Umbilical cord (tissue), 2 donors: ENCODE measurements at places on chromosomes 7 and 10. TPM values are rescaled to one million over a fixed set of nuclear protein-coding genes. Genes with fewer than 3 reads are reported as not detected.

GRCh38 chr7:111392294-111392693 lies 170.0 kb downstream of the IMMP2L start:
- no peak for DNase-seq

COBL gene
- 5.3 TPM for total RNA-seq

MSMB gene
- not detected for total RNA-seq

GRCh38 chr7:1163121-1163520 lies 3.1 kb upstream of the ZFAND2A start:
- no peak for DNase-seq

DNA sequence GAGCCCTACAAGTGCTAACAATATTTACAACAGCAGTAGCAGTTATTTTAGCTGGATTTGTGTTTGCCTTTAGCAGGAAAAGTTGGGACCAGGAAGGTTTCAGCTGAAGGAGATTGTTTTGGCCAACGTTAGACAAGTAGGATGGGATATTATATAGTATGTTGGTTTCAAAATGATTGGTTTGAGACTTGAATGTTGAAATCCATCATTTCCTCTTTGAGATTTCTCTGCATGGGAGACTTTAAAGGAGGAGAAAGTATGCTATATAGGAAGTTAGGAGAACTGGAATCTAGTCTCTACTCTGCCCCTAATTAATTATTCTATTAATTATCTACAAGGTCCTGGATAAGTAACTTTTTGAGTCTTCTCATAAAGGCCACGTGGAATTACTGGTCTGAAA lies 263.8 kb downstream of the PTEN start:
- no peak for DNase-seq

- no peak for DNase-seq
These were observed 43.4 kb upstream of the PDGFA start for GRCh38 chr7:562789-563628.

DNA sequence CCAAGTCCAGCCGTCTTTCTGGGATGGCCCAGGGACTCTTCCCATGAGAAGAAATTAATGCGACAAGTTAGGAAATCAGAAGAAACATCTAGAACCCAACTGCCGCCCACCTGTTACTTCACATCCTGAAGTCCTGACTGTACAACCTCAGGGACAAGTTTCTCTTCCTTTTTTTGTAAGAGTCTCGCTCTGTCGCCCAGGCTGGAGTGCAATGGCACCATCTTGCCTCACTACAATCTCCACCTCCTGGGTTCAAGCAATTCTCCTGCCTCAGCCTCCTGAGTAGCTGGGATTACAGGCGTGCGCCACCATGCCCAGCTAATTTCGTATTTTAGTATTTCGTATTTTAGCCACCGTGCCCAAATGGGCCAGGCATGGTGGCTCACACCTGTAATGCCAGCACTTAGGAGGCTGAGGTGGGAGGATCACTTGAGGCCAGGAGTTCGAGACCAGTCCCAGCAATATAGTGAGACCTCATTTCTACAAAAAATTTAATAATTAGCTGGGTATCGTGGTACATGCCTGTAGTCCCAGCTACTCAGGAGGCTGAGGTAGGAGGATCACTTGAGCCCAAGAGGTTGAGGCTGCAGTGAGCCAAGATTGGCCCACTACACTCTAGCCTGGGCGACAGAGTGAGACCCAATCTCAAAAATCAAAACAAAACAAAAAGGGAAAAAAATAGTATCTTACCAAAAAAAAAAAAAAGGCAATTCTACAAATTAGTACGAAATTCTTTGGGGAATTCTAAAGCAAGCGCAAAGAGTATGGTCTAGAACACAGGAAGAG lies 20.8 kb downstream of the LAT2 start:
- no peak for DNase-seq

DNA sequence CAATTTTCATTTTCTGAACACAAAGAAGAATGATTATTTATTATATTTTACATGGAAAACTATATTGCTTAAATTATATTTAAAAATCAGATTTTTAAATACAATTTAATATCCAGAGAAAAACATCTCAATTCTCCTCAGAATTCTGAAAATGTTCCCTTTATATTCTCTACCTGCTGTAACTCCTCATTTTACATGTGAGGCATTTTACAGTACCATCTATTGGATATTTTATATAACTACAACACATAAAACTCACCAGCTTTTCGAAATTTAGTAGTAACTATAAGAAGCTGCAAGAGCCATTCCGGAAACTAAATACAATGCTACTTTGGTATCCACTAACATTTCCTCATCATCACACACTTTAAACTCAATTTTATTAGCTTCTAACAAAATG lies 264.6 kb downstream of the DGKB start:
- no peak for DNase-seq

GRCh38 chr7:157361537-157361936 lies 24.7 kb downstream of the DNAJB6 start:
- no peak for DNase-seq

DNA sequence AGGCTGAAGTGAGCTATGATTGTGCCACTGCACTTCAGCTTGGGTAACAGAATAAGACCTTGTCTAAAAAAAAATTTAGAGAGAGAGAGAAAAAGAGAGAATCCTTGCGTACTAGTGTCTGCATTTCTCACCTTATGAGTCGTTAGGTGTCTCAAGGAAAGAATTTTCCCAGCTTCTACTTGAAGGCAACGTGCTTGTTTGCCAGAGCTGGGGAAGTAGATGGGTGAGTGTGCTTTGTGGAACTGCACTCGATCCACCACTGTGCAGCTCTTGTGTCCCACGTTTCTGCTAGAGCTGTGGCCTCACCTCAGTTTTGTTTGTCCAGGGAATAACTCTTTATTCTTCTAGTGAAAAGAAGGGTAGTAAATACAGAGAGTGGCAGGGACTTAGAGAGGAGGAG lies 38.9 kb downstream of the HDAC9 start:
- no peak for DNase-seq

ZNF777 gene
- 4.3 TPM for total RNA-seq

GRCh38 chr10:103541616-103542015 lies 48.1 kb downstream of the NEURL1 start:
- DNase-seq = no peak

DNA sequence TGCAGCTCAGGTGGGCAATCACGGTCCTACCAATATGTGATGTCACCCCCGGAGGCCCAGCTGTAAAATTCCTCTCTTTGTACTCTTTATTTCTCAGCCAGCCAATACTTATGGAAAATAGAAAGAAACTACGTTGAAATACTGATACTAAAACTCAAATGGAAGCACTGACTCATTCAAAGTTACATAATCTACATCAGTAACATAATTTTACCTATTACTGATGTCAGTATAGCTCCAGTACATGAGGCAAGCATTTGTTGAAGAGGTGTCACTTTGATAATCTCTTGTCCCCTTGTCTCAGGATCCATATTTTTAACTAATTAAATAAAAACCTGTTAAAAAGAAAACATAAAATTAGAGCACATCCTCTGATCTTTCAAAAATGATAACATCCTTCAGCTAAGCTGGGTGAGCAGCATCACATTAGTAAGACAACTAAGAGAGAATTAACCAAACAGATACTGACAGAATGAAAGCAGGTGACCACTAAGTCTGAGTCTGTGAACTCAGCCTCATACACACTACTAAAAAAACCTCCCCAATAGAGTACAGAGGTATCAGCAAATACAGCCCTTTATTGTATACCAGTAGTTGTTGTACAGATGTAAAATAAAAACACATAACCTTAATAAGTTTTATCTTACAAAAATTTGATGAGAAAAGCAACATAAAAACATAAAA lies 17.6 kb downstream of the SLC25A40 start:
- no peak for DNase-seq
